ENCODE measurements at places on chromosomes 13 and 19.

- peak; percentile 23 for DNase-seq
Observed at GRCh38 chr13:108342369-108343289, 73.1 kb downstream of the TNFSF13B start.

DNA sequence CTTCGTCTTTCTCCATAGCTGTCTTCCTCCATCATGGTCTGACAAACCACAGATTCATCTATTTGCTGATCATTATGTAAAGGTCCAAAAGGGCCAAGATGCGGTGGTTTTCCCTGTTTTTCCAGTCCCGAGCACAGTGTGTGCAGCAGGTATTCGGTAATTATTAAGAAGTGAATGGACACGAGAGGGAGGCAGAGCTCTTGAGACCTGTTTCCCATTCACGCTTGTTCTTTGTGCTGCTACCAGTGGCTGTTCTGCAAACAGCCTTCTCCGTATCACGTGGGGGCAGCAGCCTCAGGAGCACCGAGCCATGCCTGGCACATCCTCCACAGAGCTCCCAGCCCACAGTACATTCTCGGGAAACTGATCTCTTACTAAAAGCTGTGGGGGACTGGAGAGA is 50.3 kb downstream of the CCDC70 start:
- DNase-seq = no peak

GRCh38 chr19:4557971-4558941 is 1.2 kb downstream of the SEMA6B start:
- DNase-seq = peak; percentile 83

DNA sequence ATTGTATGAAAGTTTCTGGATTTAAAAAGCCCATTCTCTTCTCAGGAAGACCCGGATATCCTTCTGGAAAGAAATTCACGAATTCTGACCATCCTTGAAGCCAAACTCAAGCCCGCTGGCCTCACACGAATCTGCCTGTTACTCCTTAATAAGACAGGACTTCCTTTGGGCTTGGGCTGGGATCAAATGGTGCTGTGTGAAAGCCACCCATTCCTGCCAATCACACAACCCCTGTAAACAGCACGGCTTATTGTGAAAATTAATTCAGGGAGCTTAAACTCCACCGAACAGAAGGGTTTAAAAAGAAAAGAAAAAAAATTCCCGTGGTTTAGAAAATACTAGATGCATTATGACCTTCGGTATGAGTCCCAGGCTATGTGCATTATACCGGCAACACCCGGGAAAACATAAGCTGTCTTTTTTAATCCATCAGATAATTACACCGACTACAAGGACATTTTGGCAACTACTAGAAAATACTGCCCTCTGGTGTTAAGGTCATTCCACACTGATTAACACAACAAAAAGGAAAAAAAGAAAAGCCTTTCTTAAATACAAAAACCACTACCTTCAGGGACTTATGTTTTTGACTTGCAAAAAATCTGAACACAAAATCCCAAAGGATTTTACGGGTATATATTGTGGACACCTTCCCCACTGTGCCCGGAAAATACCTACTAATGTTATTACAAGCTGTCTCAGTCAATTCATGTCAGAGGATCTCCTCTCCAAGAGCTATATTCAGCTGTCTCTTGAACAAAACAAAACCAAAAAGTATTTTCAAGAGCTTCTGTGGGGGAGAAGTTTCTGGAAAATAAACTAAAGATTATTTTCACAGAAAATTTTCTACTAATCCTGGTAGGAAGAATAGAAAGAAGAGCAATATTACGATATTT is 76.0 kb upstream of the LSM14A start:
- DNase-seq = peak; percentile 72

DNA sequence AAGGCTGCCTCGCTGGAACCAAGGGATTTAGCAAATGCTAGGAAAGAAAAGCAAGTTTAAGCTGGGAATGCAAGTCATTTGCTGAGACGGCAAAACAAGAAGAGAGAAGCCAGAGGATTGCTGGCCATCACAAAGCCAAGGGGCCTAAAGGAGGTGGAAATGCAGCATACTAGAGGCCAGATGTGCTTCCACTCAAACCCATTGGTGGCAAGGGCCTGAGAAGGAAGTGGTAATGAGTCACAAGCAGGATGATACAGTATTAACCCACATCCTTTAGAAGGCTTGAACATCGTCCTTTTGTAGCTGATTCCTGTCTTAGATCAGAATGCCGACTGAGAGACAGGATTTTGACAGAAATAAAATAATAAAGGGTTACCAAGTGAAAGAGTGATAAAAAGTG is 68.2 kb downstream of the ITGBL1 start:
- no peak for DNase-seq

DNA sequence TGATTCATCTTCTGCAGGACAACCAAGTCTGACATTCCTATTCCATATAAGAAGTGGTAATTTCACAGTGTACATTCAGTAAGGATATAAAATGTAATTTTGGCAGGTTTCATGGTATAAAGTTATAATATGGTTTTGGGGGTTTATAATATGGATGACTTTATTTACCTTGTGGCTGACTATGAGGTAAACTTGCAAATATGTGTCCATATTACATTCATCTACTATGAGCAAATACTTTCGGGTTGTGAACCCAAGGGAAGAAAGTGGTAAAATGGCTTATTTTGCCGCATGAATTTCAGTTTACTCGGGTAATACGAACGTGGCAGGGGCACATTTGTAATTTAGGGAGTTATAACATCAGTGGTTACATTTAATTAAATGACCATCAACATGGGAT is 86.7 kb upstream of the TNFSF11 start:
- DNase-seq = no peak

- no peak for DNase-seq
Observed at GRCh38 chr13:49596221-49596620, 10.9 kb upstream of the RCBTB1 start.

- DNase-seq = no peak
Observed at GRCh38 chr13:84873951-84874350, 925.3 kb downstream of the SLITRK6 start.

DNA sequence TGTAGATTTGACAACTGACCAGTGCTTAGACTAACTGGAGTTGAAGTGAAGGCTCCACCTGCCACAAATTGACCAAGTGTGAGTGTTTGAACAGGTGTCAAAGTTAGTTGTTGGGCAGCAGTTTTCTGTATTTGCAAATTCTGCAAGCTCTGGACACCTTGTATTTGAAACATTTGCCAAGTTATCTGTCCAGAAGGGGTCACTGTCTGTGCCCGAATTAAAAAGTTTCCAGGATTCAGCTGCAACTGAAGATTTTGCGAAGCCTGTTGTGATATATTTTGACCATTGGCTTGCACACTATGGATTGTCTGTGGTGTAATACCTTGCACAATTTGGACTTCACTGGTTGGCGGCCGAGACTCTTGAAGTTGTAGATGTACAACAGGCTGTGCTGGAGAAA is 1690.7 kb downstream of the SLITRK5 start:
- DNase-seq = no peak

GRCh38 chr13:23458989-23459388 is 25.5 kb upstream of the SACS start:
- peak; percentile 36 for DNase-seq

- DNase-seq = no peak
Observed at GRCh38 chr13:62598708-62599107, 1183.1 kb upstream of the PCDH20 start.

GRCh38 chr19:12610540-12611360 is at the start of the genes ZNF490 and ZNF791:
ZNF490 (minus strand) TSS chr19:12610813; CDS start chr19:12610680, 133 bp downstream.
ZNF791 (plus strand) TSS chr19:12610920; CDS start chr19:12611080, 160 bp downstream.
- peak; percentile 96 for DNase-seq

- DNase-seq = no peak
Observed at GRCh38 chr13:33017323-33017929, 1.2 kb downstream of the KL start.

Measured in SK-N-SH (cell line).